ENCODE measurements at places on chromosomes 6 and 20.
A peak's percentile ranks its signal among the peaks of the same experiment; 100 is the strongest.

DNA sequence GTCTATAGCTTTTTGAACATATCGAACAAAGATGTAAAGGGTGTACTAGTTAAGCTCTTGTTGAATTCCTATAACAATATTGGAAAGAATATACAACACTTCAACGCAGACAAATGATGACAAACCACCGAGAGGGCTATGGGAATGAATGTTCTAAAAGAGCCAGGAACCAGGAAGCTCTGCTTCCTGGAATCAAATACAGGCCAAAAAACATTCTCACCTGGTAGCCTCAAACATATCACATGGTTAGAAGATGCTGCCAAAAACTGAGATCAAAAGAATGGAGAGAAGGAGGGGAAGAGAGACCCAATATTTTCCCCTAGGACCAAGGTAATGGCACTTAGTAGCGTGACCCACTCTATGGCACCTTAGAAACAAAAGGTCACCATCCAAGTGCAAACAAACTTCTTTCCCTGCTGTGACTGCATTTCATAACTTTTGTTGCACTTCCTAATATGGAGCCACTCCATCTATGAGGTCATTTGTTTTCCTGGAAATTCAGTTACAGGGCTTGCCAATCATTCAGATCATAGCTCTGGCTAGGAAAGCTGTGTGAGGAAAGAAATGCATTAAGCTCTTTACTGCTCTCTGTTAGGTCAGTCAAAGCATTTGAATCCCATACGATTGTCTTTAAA lies 199.2 kb upstream of the NT5E start:
- no peak for DNase-seq

GRCh38 chr20:16528078-16528477 lies 45.2 kb downstream of the KIF16B start:
- DNase-seq, result no peak

GRCh38 chr20:62395311-62396242 lies 8.7 kb downstream of the RPS21 start:
- DNase-seq, result no peak

DNA sequence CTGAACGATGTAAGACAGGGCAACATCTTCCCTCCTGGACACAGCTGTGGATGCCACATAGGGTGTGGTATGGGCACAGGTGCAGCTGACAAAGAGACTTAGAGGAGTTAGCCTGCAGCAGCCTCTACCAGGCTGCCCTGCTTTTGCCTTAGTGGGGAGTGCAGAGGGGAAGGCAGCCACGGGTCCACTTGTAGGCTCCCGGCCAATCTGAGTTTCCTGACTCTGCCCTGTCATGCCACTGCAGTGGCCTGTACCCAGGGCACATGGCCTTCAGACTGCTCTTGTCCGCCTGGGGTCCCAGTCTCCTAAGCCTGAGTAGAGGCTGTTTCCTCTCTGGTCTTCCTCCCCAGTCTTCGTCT lies 17.1 kb upstream of the CST9L start:
- peak; percentile 21 for DNase-seq

GRCh38 chr6:144931172-144932035 lies 646.3 kb downstream of the UTRN start:
- DNase-seq, result no peak

GRCh38 chr6:109292420-109292819 lies 89.8 kb downstream of the CD164 start:
- no peak for DNase-seq

GRCh38 chr6:74087899-74088298 lies 391.9 kb downstream of the CD109 start:
- no peak for DNase-seq

DNA sequence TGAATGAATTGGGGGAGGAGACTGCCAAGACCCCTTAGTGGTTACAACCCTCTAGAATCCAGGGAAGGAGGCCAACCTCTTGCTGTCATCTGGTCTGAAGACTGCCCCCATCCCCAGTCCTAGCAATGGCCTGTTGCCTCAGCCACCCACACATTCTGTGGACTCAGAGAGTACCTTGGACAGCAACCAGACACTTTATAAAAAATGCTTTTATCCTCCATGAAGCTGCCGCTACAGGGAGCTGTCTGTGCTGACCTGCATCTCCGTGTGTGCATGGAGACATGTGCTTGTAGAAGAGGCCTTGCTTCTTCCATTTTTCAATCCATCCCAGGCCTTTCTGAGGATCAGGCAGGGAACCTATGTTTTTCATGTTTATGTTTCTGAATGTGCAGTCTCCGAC lies 15.2 kb downstream of the CDH22 start:
- DNase-seq, result no peak

DNA sequence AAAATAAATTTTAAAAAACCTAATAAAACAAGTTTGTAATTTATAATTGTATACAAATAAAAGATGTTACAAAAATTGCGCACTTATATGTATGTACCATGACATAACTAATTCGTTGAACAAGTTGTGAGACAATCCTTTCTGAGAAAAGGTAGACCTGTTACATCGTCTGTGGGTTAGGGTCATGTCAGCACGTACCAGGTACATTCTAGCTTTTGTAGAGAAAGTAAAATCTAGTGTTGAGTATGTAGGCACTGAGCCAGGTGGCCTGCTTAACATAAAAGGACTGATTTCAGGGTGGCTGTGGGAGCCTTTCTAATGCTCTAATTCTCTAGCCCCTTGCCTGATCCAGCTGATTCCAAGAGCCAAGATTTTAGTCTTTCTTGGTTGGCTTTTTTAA lies 10.4 kb downstream of the RPL7L1 start:
- DNase-seq, result no peak

DNA sequence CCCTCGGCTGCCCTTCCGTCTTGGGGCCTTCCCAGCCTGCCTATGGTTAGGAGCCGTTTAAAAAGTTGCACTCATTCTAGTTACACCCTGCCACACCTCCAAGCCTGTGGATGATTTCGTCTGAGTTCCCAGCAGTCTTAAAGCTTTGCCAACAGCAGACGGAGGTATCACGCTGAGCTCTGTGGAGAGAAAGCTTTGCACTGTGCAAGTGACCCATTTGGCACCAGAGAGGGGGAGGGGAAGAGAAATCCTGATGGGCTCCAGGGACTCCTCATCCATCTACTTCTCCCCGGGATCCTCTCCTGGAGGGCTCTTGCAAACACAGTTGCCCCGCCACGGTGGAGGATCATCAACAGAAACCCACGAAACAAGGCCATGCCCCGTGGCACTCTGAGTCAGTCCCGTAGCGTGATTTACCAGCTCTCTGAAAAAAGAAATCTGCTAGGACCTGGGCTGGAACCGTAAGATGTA lies 98.8 kb upstream of the CITED2 start:
- no peak for DNase-seq

DNA sequence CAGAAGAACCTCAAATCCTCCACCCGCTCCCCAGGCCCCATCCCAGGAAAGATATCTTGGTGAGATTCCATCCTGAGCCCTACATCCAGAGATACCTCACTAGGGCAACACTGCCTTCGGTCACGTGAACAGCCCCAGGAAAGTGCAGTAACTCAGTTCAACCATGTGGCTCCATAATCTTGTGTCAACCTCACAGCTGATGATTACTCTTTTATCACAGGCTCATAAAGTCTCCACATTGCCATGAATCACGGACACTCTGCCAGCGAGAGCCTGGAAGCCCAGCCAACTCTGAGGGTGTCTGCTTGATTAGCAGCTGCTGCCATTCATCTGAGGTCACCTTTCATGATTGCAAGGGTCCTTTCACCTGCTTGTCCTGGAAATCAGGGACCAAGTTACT lies 175.8 kb upstream of the LRFN2 start:
- DNase-seq, result no peak

GRCh38 chr20:61451953-61452352 lies 199.9 kb downstream of the CDH4 start:
- DNase-seq, result no peak

DNA sequence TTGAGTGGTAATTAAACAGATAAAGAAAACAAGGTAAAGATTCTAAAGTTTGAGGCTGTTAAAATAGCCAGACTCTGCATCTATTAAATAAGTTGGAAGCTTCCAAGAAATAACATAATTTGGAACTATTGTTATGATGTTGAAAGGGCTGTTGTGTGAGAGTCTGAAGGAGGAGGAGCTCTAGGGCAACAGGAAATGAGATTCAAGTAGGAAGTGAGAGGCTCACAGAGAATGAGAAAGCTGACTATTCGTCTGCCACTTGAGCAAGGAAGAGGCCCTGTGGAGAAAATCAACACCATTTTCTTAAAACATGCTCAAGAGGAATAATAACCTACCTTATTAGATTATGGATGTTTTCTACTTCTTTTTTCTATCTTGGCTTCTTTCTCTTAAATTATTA lies 185.2 kb downstream of the SLC24A3 start:
- no peak for DNase-seq

- no peak for DNase-seq
These were observed 7.7 kb upstream of the SLC35A1 start for GRCh38 chr6:87465051-87465450.

- no peak for DNase-seq
These were observed 152.9 kb downstream of the SIM1 start for GRCh38 chr6:100311707-100312251.

GRCh38 chr6:163415620-163416556 lies 1.4 kb downstream of the QKI start:
- peak; percentile 76 for DNase-seq

DNA sequence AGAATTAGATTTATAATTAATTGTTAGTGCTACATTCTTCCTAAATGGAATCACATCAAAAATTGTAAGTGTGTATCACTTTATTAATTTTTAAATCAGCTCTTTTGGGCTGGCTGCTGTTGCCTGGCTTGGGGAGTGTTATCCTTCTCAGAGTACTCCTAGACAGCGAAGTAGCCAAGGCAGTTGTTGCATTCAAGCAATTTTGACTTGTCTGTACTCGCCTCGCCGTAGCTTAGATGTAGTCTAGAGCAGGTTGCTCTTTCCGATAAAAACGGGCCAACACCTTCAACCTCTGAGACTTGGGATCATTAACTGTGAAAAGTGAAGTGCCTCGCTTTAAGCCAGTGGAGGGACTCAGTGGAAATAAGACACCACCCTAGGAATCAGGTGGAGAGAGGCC lies 151.3 kb downstream of the FARS2 start:
- DNase-seq, result no peak

- DNase-seq, result no peak
These were observed 97.1 kb downstream of the FAXC start for GRCh38 chr6:99252421-99252820.

- DNase-seq, result no peak
These were observed 113.2 kb downstream of the FNDC1 start for GRCh38 chr6:159282421-159282820.

Data from activated CD8-positive, alpha-beta memory T cell treated with anti-CD3 and anti-CD28 coated beads for 24 hours (primary cell).